ENCODE measurements at places on chromosomes 3 and 15. TPM values are rescaled to one million over a fixed set of nuclear protein-coding genes. Genes with fewer than 3 reads are reported as not detected.

DNA sequence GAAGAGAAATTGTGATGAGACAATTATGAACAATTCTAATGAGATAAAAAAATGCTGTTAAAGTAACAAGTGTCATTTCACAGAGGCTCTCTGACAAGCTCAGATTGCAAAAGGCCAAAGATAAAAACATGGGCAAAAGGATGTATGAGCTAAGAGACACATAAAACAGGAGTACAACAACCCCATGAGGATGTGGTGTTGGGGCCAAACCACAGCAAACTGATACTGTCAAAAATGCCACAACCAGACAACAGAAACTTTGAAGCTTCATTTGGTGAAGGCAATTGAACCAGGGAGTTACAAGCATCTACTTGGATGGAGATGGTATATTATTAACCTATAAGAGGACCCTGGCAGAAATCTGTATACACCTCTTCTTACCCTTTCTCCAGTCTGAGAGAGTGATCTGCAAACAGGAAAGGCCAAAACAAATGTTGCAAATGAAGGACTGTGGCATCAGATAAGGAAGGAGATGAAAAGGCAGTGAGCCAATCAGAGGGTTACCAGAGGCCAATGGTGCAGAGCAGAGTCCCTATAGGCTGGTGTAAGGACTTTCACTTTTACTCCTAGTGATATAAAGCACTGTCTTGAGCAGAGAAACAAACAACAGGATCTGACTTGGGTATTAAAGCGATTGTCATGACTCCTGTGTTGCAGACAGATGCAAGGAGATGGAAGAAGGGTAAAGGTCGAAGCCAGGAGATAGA lies 659.0 kb downstream of the NTRK3 start:
- DNase-seq, result no peak

DNA sequence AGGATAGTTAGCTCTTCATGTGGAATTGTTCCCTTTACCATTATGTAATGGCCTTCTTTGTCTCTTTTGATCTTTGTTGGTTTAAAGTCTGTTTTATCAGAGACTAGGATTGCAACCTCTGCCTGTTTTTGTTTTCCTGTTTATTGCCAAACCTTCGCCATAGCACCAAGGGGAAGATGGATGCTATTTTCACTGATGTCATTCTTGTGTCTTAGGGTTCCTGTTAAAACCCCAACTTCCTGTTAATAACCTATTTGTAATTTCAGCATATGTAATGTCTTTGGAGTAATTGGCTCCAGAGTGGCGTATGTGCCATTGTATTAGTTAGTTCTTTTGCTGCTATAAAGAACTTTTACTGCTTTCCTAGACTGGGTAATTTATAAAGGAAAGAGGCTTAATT lies 10.8 kb downstream of the SAMMSON start:
- no peak for DNase-seq

CA12 gene
- 4.9 TPM for total RNA-seq

DNA sequence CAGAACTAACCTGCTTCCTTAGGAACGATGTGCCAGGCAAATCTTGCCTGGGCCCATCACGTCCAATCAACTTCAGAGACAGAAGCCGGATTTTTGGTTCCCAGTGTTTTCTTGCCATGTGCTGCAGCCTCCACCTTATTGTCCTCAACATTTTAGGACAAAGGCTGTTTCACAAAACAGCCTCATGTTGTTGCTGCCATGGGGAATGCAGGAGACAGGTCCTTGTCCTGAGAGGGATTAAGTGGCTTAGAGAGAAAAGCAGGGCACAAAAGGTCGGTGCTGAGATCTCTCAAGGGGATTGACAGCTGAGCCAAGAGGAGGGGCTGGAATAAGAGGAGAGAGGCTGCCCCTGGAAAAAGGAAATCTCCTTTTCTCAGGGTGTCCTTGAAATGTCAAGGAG lies 11.3 kb upstream of the NMNAT3 start:
- no peak for DNase-seq

BOC gene
- 6.0 TPM for total RNA-seq

DNA sequence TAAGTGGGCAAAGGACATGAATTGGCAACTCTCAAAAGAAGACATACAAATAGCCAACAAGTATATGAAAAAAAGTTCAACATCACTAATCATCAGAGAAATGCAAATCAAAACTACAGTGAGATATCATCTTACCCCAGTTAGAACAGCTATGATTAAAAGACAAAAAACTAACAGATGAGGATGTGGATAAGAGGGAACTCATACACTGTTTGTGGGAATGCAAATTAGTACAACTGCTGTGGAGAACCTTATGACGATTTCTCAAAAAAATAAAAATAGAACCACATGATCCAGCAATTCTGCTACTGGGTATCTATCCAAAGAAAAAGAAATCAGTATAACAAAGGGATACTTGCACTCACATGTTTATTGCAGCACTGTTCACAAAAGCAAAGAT lies 28.6 kb downstream of the NEK10 start:
- DNase-seq, result no peak

DNA sequence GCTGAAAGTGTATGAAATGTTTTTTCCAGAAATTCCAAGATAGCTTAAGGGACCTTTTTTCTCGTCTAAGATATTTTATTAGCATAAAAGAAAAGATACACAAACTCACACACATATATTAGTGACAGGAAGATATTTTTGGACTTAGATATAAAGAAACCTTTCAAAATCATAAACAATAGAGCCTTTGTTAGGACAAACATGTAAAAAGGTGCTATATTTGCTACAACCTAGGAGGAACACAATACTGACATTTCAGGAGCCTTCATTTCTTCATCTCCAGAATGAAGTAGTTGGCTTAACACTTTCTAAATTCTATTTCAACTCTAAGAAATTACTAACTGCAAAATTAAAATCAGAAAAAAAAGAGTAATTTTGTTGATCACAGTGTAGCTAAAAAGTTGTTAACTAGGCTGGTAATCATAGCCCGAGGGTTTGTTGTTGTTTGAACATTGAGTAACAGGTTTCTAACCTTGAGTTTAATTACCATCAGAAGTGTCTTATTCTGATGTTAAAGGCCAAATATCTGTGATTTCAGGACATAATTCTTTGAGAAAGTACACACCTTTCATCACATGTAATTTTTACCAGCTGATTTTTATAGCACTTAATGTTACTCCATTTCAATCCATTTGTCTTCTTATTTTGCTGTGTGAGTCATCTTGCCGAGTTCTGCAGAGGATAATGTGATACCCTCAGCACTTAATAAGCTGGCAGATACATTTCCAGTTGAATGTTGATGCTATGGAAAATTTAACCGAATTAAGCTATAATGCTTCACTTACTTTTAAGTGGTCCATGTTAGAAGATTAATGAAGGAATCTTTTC lies 97.3 kb downstream of the MBNL1 start:
- DNase-seq, result no peak

ATP8B4 gene
- 0.24 TPM for total RNA-seq

DNA sequence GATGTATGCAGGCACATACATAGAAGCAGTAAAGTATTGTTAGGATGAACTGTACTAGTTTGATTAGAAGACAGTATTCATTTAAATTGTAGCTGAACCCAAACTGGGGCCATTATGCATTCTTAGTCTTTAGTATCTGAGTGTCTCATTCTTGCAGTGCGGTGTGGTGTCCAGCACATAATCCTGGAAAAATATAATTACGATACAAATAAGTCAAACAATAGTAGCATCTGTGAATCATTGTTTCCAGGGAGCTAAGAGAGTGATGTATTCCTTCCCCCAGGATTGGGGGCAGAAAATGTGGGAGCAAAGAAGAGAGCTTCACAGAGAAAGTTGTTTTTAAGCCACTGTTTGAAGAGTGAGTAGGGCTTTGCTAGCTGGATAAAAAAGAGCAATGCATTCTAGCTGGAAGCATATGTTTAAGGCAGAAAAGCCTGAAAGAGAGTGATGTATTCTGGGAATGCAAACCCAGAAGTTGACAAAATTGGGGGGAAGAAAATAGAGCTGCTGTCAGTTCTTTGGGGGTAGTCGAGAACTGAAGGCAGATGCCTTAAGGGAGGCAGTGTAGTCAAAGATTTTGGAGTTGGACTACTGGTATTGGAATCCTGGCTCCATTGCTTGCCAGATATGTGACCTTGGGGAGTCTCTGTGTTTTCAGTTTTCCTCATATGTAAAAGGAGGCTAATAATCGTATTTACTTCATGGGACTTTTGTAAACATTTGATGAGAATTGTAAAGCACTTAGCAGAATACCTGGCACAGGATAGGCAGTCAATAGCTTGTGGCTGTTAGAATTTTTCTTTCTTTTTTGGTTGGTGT lies 14.1 kb downstream of the SLMAP start:
- no peak for DNase-seq

MYH15 gene
- total RNA-seq, result not detected

DNA sequence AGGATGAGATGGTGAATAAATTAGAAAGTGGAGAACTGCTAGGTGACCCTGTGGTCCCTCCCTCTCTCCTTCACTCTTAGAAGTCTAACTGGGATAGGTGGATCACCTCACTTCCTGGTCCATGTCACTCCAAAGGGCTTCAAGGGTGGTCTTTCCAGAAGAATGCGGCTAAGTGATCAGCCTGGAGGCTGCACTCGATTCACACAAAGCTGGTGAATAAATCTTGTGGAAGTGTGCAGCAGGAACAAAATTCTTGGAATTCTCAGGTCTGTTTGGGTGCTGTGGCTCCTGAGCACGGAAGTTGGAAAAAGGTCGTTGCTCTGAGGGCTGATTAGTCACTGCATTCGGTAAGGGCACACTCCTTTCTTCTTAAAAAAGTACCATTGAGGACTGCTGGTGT lies 46.3 kb downstream of the GASK1A start:
- DNase-seq, result no peak

- no peak for DNase-seq
Measured at GRCh38 chr3:69313251-69313650, 72.6 kb downstream of the FRMD4B start.

FBXW12 gene
- not detected for total RNA-seq

DNA sequence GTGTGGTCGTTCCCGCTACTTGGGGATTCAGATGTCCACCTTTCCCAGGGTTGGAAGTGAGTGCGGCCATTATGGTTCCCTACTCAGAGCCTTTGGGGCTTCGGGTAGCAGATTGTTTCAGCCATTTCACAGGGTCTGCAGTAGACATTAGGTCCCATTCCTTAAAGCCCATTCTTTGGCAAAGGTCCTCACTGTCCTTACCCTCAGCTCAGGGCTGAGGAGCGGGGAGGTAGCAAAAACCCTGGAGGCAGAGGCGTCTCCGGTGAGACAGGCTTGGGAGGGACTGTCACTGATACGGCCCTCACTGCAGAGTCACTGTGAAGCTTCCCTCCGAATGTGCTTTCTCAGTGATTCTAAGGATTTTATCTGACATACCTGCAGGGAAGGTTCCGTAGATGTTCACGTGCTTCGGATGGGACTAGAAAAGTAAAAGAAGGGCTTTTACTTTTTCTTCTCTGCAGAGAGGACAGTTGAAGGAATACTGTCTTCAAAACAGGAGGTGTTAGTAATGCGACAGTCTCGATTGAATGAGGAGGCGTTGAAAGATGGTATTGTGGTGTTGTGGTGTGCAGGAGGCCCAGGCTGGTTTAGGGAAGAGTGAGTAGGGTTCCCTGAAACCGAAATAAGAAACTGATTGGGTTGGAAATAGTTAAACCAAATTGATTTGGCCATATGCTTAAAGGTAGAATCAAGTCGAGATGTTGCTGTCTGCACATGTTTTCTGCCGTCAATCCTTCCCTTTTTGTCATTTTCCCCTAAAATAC lies 630 bp downstream of the ATP6V1A start:
- DNase-seq, result no peak

DNA sequence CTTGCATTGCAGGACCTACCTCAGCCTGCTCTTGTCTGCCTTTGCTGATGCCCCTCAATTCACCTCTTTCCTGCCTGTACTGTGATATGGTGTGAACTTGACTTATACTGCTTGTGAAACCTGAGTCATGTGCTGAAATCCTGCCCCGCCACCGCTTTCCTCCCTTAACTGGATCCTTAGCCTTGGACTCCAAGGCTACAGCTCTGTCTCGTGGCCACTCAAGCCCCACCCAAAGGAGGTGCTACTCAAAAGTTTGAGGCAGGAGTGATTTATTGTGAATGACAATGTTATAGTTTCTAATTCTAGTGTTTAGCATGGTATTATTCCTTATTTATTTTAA lies 56.1 kb downstream of the MYZAP start:
- DNase-seq, result no peak

- DNase-seq, result no peak
Measured at GRCh38 chr15:80442728-80443403, 38.7 kb downstream of the ARNT2 start.

DNA sequence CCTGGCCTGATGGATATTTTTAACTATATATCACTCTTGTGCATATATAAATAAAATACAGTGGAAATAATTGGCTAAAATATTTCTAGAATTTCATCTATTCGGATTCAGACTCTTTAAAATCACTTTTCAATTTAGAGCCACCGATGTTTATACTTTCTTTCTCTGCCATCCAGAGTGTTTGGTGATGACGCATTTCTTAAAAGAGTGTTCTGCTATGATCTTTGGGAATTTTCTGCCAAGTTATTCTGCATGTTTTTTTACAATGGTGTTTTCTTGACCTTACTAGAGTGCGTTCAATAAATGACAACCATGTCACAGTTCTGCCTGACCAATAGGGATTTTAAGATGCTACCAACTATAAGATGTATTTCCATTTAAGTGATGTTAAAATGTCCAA lies 30.2 kb downstream of the PPP2R3A start:
- no peak for DNase-seq

DNA sequence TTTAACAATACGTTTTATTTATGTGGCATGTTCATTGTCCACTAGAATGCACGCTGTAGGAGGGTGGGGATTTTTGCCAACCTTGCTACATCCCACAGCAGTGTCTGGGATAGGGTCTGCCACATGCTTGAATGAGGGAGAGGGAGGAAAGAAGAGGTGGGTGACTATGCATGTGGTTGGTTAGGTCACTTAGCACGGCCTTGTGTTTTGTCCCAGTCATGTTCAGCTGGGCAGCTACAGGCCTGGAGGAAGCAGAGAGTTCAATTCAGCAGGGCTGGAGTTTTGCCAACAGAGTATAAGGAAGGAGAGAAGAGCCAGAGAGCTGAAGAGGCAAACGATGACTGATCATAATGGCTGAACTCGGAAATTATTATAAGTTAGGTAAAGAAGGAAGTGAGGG lies 268.4 kb upstream of the NSMCE3 start:
- DNase-seq, result no peak

DNA sequence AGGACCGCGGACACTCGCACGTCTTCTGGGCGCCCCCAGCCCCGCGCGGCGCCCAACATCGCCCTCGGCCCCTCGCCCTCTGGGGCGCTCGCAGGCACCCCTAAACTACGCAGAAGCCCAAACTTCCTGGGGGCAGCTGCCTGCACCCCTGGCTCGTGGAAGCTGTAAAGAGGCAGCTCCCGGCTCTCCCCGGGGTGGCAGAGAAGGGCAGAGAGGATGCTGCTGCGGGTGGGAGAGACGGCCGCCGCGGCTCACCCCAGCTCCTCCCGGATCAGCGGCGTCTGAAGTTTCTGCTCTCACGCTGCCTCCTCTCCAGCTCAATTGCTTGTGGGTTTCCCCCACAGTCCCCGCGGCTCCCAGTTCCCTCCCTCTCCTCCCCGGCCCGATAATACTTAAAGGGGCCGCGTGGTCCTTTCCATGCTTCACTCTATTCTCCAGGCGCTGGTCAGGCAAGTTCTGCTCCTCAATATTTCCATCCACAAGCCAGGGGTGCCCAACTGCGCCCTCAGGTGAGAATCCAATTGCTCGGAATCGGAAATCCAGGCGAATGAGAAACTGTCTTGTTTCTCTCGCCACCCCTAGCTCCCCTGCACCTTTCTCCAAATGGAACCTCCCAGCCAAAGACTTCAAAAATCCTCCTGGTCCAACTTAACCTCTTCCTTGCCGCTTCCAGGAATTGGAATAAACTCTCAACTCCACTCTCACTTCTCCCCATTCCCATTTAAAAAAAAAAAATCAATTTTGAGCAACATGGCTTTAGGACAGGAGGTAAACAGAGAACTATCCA lies 748.5 kb downstream of the ROBO1 start:
- peak; percentile 73 for DNase-seq

- no peak for DNase-seq
Measured at GRCh38 chr15:57797110-57797509, 90.6 kb downstream of the POLR2M start.

PAK6 gene
- 9.4 TPM for total RNA-seq
